ENCODE measurements at places on chromosomes 5 and 9. TPM values are rescaled to one million over a fixed set of nuclear protein-coding genes. Genes with fewer than 3 reads are reported as not detected.

CYLC2 gene
- not detected for total RNA-seq

HSPB3 gene
- total RNA-seq: 0.95 TPM

SLC6A7 gene
- not detected for total RNA-seq

GPR21 gene
- not detected for total RNA-seq

SMIM3 gene
- total RNA-seq: 28.4 TPM

PCDHB11 gene
- total RNA-seq: 6.0 TPM

SETD9 gene
- 8.8 TPM for total RNA-seq

RNF180 gene
- total RNA-seq: 51.1 TPM

STPG3 gene
- not detected for total RNA-seq

BDP1 gene
- total RNA-seq: 47.8 TPM

C9orf50 gene
- total RNA-seq: not detected

ANKRD31 gene
- total RNA-seq: not detected

SPATA31A1 gene
- total RNA-seq: not detected

DNA sequence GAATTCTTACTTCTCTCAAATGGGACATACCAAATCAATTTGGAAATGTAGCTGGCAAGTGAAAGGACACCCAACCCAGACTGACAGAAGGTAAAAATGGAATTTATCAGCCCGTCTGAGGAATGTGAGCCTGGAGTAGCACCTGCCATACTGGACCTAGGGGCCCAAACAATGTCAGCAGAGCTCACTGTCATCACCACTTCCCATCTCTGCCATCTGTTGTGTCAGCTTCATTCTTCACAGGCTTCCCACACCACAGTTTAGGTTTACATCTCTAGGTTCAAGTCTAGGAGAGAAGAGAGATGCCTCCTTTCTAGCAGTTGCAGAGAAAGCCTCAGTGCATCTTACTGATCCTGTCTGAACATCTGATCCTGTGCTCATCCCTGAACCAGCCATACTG, 222.4 kb downstream of the DOCK8 start:
- no peak for DNase-seq

GRCh38 chr5:180718810-180719453, 20.9 kb downstream of the OR2Y1 start:
- DNase-seq: no peak

- no peak for DNase-seq
These were observed 17.8 kb downstream of the TBCA start for GRCh38 chr5:77758141-77758938.

DNA sequence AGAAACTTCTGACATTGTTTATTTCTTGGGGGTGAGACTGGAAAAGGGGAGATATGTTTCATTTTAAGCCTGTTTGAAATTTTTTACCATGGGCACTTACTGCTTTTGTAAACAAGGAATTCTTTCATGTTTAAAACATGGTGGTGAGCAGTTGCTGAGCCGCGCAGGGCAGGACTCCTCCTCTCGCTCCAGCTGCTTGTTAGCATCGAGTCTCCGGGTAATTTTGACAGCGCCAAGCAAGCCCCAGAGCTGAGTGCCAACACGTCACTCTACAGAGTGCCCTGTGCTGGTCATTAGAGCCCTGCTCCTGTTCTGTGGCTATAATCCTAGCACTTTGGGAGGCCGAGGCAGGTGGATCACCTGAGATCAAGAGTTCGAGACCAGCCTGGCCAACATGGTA, 116.5 kb upstream of the MSX2 start:
- no peak for DNase-seq

DNA sequence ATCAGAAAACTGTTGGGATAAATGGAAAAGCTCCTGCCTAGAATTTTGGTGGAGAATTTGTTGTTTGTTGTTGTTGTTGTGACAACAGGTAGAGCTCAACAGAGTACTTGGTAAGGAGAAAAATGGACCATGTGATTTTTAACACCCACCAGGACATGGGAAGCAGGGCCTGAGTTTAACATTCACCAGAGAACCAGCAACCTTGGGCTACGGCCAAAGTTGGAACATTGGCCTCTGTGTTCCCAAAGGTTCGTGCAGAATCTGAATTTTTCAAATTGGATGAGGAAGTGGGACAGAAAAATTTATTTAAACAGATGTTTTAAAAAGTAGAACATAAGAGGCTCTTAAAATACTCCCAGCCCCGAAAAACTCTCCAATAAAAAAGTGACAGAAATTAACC, 127.0 kb downstream of the GNA14 start:
- no peak for DNase-seq

GRCh38 chr9:20584968-20585643, 37.2 kb downstream of the MLLT3 start:
- DNase-seq: no peak

DNA sequence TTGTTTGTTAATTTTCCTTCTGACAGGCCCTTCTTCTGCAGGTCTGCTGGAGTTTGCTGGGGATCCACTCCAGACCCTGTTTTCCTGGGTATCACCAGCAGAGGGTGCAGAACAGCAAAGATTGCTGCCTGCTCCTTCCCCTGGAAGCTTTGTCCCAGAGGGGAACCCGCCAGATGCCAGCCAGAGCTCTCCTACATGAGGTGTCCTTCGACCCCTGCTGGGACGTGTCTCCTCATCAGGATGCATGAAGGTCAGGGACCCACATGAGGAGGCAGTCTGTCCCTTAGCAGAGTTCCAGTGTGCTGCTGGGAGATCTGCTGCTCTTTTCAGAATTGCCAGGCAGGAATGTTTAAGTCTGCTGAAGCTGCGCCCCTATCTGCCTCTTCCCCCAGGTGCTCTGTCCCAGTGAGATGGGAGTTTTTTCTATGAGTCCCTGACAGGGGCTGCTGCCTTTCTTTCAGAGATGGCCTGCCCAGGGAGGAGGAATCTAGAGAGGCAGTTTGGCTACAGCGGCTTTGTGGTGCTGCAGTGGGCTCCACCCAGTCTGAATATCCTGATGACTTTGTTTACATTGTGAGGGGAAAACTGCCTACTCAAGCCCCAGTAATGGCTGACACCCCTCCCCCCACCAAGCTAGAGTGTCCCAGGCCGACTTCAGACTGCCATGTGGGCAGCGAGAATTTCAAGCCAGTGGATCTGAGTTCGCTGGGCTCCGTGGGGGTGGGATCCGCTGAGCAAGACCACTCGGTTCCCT, 772.0 kb upstream of the FAM174A start:
- DNase-seq: no peak

GRCh38 chr9:35749515-35750255, 598 bp downstream of the RGP1 start:
- DNase-seq: no peak

DNA sequence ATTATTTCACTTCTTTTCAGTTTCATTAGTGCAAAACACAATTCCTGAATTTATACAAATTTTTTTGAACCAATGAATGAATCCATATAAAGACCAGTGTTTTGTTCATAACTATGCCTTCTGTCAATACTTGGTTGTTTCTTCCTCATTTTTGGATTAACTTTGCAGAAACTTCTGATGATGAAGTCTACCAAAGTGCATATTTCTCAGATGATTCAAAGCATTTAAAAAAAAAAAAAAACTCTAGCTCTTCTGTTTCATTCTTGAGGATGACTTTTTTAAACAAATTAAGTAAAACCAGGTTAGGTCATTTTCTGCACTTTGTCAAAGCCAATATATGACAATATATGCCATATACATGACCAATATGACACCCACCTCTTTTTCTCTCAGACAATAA, 92.6 kb downstream of the CHSY3 start:
- DNase-seq: no peak

GRCh38 chr5:157518963-157519362, 56.6 kb downstream of the ADAM19 start:
- DNase-seq: no peak

GRCh38 chr5:19208397-19208796, 779.6 kb downstream of the CDH18 start:
- DNase-seq: no peak

GRCh38 chr9:98854266-98854665, 46.8 kb downstream of the GALNT12 start:
- no peak for DNase-seq

DNA sequence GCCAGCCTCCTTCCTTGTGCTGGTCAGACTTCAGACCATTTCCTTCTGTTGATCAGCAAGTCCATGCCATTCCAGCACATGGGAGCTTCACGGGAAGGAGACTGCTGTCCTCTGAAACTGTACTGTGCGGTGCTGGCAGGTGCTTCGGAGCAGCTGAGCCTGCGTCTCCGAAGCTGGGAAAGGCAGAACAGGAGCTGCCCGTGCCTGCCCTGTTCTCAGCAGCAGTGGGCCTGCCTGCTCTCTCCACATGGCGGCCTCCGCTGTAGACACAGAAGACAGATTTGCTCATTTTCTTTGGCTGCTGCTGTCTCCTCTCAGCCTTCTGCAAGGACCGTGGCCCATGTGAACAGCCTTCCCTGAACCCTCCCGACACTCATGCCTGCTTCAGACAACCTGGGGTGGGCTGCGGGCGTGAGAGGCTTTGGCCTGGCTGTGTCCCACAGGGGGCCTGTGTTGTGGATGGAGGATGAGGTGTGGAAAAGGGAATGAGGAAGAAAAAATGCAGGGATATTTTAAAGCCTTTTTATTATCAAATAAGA, 43.1 kb downstream of the HABP4 start:
- no peak for DNase-seq

GRCh38 chr9:121584421-121584820, 67.0 kb upstream of the DAB2IP start:
- DNase-seq: no peak

GRCh38 chr5:13115476-13115875, 829.0 kb downstream of the DNAH5 start:
- no peak for DNase-seq

DNA sequence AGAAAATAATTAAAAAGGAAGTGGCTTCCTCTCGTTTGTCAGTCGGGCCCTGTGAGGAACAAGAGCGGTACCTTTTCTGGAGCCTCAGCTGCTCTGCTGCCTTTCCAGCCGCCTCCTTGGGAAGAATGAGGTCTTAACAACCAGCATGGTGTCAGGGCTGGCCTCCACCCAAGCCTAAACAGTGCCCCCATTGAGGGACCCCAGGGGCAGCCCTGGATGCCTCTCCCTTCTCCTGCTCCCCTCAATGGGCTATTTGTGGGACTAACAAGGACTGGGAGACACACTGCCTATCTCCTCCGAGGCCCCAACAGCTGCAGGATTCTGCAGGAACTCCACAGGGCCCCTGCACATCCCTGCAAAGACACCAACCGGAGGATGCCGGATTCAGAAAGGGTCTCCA, 155.4 kb upstream of the MAP3K1 start:
- DNase-seq: no peak

GRCh38 chr9:69204849-69205248, 30.8 kb downstream of the TJP2 start:
- DNase-seq: peak; percentile 36

DNA sequence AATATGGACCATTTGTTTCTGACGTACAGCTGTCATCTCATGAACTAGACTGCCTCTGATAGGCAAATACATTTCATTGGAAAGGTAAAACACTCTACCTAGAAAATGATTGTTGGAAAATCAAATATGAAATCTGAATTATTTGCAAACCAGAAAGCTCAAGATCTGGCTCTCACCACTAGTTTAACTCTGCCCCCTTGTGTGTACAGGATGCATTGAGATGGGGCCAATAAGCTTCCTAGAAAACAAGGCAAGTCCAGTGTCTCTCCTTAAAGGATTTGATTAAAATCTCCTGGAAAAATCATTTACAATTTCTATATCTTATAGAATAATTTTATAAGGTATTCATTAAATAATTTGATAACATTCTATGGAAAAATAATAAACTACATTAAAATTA, 311.9 kb upstream of the ANKH start:
- no peak for DNase-seq

DNA sequence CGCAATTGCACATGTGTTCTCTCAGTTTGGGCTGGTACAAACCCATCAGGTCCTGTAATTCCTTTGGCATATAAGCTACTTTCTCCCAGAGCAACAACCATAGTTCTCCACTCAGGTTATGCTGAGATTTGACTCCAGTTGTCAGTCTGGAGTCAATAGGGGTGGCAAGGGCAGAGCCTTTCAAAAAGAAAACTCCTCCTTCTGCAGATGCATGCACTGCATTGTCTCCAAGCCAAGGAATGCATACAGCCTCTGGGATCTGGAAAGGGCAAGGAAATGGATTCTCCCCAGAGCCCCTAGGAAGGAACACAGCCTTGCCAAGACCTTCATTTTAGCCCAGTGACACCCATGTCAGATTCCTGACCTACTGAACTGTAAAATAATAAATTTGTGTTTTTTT, 31.0 kb upstream of the GZMA start:
- no peak for DNase-seq

GRCh38 chr9:37293664-37294524, 128.6 kb upstream of the GRHPR start:
- DNase-seq: no peak

DNA sequence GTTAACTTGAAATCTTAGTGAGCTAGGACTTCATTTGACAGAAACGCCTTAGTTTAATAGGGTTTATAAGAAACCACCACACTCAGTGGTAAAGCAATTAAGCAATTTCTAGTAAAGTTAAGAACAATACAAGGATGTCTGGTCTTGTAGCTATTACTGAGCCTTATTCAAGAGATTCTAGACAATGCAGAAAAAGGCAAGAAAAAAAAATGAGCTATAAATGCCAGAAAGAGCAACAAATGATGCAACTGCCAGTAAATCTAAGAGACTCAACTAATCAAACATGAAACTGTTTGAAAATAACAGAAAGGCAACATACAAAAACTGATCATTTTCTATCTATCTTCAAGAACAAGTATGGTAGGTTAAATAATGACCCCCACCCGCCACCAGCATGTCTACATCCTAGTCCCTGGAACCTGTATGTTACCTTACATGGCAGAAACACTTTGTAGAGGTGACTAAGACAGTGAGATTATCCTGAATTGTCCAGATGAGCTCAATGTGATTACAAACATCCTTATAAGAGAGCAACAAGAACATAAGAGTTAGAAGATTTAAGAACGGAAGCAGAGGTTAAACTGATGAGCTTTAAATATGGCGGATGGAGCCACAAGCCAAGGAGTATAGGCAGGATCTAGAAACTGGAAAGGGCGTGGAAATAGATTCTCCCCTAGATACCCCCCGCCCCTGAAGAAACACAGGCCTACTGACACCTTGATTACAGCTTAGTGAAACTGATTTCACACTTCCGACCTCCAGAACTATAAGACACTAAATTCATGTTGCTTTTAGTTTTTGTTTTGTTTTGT, 93.0 kb downstream of the SUSD1 start:
- no peak for DNase-seq

GRCh38 chr9:6673326-6674025, 27.9 kb upstream of the GLDC start:
- no peak for DNase-seq

- no peak for DNase-seq
These were observed 27.5 kb upstream of the GPR21 start for GRCh38 chr9:123005964-123006363.

Data from thoracic aorta (tissue), 2 donors.